ENCODE measurements at places on chromosomes 6 and 20. TPM values are rescaled to one million over a fixed set of nuclear protein-coding genes. Genes with fewer than 3 reads are reported as not detected.

The ZBP1 gene
- total RNA-seq, result not detected

The RIPOR2 gene
- total RNA-seq, result 4.0 TPM

The SEMG1 gene
- not detected for total RNA-seq

The FAXC gene
- total RNA-seq, result 23.9 TPM

The SERINC3 gene
- 41.5 TPM for total RNA-seq

The MYT1 gene
- 1.9 TPM for total RNA-seq

Measured in progenitor cell of endocrine pancreas (in vitro differentiated cells).